ENCODE measurements at places on chromosomes 12 and 14.

- DNase-seq: no peak
Measured at GRCh38 chr12:92402415-92402814, 256.8 kb upstream of the BTG1 start.

- DNase-seq: no peak
Measured at GRCh38 chr12:24742378-24742777, 206.5 kb downstream of the BCAT1 start.

- DNase-seq: no peak
Measured at GRCh38 chr12:991350-992333, 619 bp downstream of the ERC1 start.

DNA sequence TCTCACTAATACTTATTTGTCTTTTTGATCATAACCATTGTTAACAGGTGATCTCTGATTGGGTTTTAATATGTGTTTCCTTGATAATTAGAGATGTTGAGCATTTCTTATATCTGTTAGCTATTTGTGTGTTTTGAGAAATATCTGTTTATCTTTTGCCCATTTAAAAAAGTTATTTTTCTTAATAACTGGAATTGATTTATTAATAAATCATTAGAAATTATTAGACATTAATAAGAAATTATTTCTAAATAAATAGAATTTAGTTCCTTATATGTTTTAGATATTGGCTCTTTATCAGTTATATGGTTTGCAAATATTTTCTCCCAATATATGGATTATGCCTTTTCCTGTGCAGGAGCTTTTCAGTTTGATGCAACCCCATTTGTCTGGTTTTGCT is 18.7 kb downstream of the TMX1 start:
- DNase-seq: no peak

DNA sequence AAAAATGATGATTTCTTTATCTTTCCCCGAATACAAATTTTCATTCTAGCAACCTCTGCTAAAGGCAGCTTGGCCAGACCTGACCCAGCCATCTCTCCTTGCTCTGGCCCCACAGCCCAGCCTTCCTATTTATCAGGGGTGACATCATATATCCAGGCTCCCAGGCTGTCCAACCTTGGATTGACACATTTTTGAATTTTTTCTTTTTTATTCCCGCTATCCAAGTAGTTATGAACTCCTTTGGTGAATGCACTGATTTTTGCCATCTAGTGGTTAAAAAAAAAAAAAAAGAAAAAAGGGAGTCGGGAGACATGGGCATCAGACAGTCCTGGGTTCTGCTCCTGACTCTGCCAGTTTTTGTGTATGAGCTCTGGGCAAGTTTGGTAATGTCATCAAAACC is 120.5 kb downstream of the PTPN11 start:
- DNase-seq: no peak

DNA sequence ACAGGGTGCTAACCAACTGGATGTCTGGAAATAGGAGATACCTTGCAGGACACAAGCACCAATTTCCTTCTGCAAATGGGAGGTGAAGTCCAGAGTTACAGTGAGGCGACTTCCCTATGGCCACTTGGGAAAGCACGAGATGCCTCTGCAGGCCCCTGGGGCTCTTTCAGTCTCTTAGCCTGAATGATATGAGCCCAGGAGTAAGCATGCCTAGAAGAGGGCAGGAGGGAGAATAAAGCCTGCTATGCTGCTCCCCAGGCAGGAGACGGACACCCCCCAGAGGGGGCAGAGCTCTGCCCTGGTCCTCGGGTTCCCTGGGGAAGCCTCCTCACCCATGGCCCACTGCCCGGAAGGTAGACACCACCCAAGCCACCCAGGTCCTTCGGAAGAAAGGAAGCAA is 105.1 kb downstream of the GCH1 start:
- no peak for DNase-seq

DNA sequence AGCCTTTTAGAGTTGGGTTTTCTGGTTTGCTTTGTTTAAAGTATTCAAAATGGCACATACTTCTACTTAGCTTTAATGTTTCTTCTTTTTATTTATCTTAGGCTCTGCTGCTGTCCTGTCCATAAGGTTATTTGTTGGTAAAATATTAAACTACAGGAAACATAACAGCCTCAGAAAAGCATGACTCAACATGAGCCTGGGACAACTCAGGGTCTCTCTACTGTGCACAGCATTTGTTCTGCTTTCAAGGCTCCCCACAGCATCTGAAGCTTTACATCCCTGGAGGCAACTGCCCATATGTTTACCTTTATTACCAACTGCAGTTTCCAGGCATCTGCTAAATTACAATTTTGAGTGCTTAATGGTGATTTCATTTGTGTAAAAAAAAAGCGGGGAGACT is 954.2 kb upstream of the FBXO33 start:
- no peak for DNase-seq

GRCh38 chr12:90010089-90010488 is 301.5 kb upstream of the ATP2B1 start:
- DNase-seq: no peak

DNA sequence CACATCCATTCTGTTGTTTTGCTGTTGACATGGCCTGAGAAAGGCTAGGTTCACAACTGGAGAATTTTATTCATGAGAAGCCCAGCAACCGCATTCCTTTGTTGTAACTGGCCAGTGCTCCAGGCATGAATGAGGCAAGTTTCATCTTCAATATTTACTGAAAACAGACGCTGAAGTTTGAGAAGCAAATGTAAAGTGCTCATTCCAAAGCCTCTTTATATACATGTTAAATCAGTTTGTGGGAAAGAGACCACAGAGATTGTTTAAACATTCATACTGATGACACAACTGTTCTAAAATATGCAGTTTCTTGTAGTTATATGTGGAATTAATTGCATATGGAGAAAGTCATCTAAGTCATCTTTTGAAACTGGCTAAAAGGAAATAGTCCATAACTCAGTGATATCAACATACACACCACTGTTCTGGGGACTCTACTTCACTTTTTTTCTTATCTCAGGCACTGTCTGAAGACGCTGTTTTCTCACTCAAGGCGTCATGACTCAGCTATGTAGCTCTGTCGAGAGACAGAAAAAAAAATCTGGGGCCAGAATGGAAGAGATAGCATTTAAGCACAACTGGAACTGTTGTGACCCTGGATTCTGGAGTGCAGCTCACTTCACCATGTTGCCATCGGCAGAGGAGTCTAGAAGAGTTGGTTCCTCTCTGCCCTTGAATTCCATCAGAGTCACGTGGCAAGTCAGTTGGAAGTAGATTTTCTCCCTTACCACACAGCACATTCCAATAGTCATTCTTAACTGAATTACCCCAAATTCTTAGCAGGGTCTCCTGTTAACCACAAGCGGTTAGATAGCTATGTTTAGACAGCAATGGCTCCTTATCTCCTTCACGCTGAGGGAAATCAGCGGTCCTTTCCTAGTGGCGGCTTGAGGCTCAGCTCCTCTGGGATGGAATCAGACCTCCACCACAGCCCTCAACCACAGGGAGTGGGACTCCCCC is 258.4 kb upstream of the HMGA2 start:
- DNase-seq: peak; percentile 18

All from epithelial cell of proximal tubule (primary cell).